ENCODE measurements at places on chromosomes 13 and 19.

- DNase-seq = peak; percentile 88
Measured at GRCh38 chr13:28340272-28340793, 154.6 kb downstream of the FLT1 start.

GRCh38 chr13:59368693-59369092, 795.0 kb downstream of the DIAPH3 start:
- no peak for DNase-seq

- no peak for DNase-seq
Measured at GRCh38 chr19:56547535-56547934, 8.8 kb downstream of the ZFP28 start.

DNA sequence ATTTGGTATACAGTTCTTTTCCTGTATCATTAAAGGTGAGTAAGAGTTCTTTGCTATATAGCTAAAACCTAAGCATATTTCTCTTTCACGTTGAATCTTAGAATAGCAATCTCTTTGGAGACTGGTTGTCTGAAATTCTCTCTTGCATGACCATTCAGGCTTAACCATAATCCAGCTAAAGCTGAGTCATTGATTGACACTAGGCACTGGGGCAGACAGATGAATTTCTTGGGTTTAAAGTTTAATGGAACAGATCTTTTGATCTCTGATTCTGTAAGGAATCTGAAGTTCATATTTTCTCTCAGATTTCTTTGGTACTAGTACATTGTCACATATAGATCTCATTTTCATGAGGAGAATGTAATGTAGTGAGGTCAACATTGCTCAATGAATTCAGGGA, 397.3 kb upstream of the MIR17HG start:
- no peak for DNase-seq

DNA sequence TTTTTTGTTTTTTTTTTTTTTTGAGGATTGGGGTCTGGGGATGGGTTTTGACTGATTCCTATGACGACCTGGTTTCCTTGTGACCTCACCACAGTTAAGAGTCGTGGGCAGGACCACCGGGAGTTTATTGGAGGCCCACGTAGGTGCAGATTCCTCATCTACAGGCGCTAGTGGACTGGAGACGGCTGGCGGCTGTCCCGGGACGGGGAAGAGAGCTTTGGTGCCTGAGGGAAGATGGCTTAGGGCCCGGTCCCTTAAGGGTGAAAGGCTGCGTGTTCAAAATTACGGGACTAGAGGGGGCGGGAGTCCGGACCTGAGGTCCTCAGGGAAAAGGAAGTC, 682 bp upstream of the TEAD2 start:
- DNase-seq = peak; percentile 42

- peak; percentile 77 for DNase-seq
Measured at GRCh38 chr19:46828484-46828883, 22.2 kb downstream of the AP2S1 start.

GRCh38 chr13:97327086-97327485, 105.0 kb downstream of the MBNL2 start:
- no peak for DNase-seq

DNA sequence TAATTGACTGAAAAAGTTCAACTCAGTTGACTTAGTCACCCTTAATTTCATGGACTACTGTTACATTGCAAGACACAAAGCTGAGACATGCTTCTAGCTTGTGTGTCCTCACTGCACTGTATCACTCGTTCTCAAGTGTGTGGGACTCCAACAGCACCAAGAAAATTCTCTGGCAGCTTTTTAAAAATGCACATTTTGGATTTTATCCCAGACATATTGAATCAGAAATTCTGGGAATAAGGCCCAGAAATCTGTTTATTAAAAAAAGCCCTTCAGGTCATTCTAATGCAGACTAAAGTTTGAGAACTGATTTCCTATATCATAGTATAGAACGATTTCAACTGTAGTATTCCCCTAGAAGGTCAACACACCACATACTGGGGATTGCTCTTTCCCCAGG, 1485.3 kb downstream of the PCDH9 start:
- peak; percentile 83 for DNase-seq

DNA sequence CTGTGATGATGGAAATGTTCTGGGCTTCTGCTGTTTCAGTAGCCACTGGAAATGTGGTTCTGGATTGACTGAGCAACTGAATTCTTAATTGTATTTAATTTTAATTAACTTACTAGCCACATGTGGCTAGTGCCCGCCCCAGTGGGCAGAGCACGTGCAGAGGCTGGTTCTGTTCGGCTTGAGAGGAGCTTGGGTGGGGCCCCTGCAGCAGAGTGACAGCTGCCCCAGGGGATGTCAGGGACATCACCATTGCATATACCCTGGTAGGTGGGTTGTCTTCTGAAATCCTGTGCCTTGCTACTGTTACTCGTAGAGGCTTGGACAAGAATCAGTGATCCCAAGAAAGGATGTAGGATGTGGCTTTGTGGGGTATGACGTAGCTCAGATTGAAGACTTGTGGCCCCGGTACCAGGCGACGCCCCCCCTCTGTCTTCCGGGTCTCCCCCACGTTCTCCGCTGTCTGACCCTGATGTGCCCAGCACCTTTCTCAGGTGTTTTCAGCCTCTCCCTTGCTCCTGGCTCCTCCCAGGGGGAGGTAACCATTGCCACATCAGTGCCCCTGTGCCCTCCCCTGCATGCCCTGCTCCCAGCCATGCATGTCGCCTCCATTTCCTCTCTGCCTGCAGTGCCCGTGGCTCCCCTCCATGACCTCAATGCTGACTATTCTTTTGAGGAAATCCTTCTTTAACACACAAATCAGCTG, 102.6 kb upstream of the RNF113B start:
- DNase-seq = no peak

DNA sequence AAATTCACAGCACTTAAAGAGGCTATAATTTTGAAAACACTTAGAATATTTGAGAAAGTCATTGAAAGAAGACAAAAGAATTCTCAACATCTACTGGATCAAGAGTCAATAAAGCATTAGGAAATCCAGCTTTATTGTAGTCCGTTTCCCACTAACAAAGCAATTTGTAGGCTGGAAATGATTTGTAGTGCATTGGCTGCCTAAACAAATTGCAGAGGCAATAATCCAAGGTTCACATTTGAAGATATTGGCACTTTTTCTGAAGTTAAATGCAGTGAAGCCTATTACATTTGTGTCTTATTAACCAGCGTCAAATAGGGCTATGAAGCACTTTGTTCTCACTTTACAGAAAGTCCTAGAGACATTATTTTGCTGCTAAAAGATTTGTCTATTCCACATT, 848.1 kb upstream of the SLITRK1 start:
- no peak for DNase-seq

DNA sequence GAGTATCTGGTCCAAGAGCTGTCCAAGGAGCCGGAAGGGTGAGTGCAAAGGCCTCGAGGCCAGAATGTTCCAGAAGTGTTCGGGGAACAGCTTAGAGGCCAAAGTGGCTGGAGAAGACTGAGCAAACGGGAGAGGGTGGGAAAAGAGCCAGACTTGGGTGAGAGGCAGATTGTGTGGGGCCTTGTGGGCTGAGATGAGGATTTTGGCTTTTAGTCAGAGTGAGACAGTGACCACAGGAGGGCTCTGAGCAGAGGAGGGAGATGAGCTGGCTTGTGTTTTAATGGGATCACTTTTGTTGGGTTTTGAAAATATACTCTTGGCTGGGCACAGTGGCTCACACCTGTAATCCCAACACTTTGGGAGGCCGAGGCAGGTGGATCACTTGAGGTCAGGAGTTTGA, 5.6 kb downstream of the NANOS2 start:
- DNase-seq = no peak

- DNase-seq = no peak
Measured at GRCh38 chr13:51419001-51419636, 33.7 kb downstream of the INTS6 start.

GRCh38 chr13:23889615-23890607, 711 bp upstream of the MIPEP start:
- peak; percentile 27 for DNase-seq

- DNase-seq = no peak
Measured at GRCh38 chr13:60268203-60268555, 104.5 kb upstream of the DIAPH3 start.

DNA sequence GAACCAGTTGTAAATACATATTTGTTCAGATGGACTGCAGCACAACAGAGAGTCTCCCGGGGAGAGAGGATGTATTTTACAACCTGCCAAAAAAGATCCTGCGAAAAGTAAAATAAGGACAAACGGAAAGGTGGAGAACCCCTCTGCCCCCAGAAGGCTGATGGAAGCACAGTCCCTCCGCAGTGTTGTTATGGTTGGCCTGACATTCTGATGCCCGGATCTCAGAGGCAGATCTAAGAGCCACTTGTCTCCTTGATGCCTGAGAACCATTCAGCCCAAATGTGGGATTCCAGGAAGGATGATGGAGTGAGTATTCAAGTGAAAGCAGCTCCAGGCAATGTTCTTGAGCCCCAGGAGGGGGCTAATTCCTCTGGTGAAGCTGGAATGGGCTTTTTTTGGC, 458.7 kb downstream of the ZNF536 start:
- DNase-seq = no peak

DNA sequence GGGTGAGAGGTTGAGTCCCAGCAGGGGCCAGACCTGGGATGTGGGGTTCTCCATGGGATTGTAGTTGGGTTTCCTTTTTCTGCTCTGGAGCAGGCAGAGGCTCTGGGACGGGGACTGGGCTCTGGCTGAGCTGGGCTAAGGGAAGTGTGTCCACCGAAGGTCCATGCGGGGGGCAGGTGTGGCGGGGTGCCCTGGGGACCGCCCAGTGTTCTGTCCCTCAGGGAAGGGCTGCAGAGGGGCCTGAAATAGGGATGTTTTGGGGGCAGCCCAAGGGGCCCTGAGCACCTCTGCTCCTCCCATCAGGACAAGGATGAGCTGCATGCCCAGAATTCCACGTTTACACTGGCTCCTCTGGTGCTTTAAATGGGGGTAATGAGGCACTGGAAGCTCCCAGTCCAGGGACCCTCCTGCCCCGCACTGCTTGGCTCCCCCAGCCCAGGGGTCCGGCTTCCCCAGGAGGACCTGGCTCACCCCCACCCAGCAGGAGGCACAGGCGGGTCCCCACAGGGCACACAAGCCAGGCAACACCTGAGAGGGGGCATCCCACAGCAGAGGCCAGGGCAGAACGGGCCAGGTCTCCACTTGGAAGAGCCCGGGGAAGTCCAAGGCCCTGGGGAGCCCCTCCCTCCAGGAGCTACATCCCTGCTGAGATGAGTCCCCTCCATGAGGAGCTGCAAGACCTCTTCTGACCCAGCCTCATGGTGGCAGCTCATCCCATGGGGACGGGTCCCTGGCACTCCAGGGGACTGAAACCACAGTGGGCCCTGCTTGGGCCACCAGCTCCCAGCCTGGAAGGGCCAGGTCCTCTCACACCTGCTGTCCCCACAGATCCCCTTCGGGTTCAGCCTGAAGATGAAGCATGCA, 14.7 kb upstream of the ZNF14 start:
- DNase-seq = no peak

GRCh38 chr13:99792079-99792921, 179.3 kb downstream of the ZIC5 start:
- no peak for DNase-seq

GRCh38 chr19:18521692-18522123, at the start of gene ELL:
ELL (minus strand) TSS chr19:18522070; CDS start chr19:18522055, 15 bp downstream.
- DNase-seq = no peak

- no peak for DNase-seq
Measured at GRCh38 chr13:24232474-24232873, 72.0 kb downstream of the SPATA13 start.

DNA sequence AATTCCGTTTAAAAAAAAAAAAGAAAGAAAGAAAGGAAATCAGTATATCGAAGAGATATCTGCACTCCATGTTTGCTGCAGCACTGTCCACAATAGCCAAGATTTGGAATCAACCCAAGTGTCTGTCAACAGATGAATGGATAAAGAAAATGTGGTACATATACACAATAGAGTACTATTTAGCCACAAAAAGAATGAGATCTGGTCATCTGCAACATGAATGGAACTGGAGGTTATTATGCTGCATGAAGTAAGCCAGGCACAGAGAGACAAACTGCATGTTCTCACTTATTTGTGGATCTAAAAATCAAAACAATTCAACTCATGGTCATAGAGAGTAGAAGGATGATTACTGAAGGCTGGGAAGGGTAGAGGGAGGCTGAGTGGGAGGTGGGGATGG, 16.3 kb downstream of the ZNF565 start:
- DNase-seq = no peak

DNA sequence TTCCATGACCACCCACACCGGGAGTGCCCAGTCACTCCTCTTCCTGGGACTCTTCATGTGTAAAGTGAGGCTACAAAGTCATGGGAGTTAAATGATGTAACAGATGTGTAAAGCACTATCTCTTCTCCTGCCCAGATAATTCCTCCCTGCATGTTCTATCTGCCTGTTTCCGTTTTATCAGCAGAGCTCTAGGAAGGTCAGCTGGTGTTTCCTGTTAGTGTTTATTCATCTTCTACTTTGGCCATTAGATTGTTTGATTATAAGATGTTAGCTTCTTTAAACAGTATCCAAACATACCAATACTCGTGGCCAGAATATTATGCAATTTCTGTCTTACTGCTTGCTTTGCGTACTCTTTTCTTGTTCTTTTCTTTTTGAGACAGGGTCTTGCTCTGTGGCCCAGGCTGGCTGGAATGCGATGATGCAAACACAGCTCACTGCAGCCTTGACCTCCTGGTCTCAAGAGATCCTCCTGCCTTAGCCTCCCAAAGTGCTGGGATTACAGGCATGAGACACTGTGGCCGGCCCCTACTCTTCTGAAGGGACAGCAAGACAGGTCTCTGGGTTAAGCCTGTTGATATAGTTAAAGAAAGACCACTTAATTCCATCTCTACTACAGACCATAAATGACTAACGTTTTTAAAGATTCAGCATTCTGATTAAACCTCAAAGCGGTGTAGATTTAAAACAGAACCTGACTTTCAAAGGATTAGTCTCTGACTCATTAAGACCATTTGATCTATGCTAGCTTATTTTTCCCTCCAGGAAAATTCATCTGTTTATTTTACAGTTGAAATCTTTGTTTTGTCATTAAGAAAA, 97.4 kb upstream of the AKAP11 start:
- peak; percentile 39 for DNase-seq

- DNase-seq = no peak
Measured at GRCh38 chr13:79237981-79238380, 168.1 kb downstream of the RBM26 start.

- no peak for DNase-seq
Measured at GRCh38 chr19:4295972-4296771, 6.0 kb downstream of the TMIGD2 start.

- peak; percentile 65 for DNase-seq
Measured at GRCh38 chr19:6216996-6217751, 62.6 kb downstream of the MLLT1 start.

DNA sequence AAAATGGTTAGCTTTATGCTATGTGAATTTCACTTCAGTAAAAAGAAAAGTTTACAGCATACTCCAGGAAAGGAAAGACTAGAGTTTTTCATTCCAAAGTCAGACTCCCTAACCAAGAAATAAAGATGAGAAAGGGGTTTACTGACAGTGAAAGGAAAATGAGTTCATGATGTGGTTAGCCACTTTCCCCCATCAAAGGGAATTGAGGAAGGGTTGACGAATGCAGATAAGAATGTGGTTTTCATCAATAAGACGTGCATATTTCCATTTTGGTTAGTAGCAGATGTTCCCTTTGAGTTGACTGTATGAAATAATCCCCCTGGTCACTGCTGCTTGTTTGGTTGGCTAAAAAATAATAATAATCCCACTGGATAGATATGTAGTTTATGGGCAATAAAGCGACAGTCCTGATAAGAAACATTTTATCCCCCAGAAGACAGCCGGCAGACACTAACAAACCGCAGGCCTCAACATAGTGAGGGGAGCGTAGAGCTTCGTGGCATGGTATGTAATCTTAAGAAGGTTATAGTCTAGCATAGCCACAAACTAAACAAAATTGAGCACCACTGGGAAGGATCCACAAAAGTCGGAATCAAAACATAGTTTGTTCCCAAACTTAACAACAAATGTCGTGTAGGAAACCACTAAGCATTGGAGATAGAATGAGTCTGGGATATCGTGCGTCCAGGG, 114.8 kb downstream of the COL4A2 start:
- DNase-seq = peak; percentile 93

Measured in fibroblast of skin of abdomen (primary cell).